ENCODE measurements at places on chromosomes 6 and 20.
A peak's percentile ranks its signal among the peaks of the same experiment; 100 is the strongest.

DNA sequence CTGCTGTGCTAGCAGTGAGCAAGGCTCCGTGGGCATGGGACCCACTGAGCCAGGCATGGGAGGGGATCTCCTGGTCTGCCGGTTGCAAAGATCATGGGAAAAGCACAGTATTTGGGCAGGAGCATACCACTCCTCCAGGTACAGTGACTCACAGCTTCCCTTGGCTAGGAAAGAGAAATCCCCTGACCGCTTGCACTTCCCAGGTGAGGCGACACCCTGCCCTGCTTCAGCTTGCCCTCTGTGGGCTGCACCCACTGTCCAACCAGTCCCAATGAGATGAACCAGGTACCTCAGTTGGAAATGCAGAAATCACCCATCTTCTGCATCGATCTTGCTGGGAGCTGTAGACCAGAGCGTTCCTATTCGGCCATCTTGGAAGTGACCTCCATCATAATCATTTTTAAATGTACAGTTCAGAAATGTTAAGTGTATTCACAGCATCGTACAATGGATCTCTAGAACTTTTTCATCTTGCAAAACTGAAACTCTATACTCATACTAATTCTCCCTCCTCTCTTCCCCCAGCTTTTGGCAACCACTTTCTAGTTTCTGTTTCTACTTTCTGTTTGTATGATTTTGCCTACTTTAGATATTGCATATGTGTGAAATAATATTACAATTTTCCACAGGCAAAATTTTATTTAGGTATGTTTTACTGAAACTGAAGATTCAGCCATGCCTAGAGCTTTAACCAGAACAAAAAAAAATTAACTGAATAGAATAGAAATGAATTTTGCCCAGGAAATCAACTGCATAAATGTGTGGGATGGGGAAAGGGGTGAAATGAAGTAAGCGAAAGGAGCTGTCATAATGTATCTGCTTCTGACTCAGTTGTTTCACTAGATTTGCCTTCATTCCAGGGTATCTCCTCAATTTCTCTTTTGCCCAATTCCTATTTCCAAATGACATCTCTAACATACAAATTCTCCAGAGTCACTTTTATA lies 100.0 kb downstream of the RWDD2A start:
- DNase-seq: no peak

GRCh38 chr20:49825521-49826033 lies 12.9 kb downstream of the SLC9A8 start:
- DNase-seq: no peak

GRCh38 chr20:3340443-3340842 lies 67.0 kb downstream of the DNAAF9 start:
- DNase-seq: no peak

- DNase-seq: no peak
Measured at GRCh38 chr6:79812195-79812594, 135.2 kb downstream of the ELOVL4 start.

DNA sequence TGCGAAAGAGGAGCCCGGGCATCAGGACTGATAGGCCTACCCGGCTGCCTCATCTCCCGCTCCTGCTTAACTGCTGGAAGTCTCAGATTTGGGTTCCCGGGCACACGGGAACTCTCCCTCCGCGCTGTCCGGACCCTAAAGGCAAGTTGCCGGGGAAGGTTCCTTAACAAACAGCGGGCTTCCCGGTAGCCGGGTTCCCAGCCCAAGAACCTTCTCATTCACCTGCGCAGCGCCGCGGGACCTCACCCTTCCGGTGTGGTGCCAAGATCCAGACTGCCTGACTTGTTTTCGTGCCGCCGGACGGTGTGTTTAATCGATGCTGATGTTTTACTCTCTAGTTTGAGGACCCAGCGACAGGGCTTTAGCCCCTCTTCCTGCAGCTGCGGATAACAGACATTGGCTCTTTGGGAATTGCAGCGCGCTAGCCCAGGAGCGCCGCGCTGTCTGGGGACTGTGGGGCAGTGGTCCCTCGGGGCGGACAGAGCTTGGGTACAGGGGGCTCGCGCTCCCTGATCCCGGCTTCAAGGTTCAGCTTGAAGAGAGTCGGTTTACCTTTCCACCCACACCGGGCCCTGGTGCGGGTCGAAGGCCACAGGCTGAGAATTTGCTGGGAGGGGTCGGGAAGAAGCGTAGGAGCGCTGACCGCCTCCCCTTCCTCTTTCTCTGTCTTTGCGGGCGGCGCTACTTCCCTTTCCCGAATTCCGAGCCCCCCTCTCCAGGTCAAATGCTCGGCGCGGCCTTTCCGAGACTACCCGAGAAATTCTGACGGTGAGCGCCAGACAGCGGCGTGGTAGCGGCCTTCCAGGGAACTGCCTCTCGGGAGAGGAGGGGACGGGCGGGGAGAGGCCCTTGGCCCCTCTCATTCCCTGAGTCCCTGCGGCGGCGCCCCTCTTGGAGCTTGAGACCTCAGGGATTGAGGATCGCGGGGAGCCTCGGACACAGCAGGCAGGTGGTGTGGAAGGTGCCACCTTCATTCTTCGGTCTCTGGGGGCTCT lies 17.2 kb downstream of the ABT1 start:
- no peak for DNase-seq

DNA sequence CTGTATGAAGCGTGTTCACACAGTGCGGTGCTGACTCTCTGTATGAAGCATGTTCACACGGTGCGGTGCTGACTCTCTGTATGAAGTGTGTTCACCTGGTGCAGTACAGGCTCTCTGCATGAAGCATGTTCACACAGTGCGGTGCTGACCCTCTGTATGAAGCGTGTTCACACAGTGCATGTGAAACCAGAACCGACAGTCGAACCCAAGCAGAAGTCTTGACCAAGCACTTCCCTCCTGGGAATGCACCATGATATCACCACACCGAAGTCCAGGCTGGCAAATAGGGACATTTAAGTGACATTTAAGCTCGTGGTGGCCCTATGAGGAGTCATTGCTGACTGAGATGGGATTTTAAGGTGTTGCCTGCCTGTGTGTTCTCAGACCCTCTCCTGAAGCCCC lies 11.3 kb upstream of the SERPINB1 start:
- peak; percentile 44 for DNase-seq

DNA sequence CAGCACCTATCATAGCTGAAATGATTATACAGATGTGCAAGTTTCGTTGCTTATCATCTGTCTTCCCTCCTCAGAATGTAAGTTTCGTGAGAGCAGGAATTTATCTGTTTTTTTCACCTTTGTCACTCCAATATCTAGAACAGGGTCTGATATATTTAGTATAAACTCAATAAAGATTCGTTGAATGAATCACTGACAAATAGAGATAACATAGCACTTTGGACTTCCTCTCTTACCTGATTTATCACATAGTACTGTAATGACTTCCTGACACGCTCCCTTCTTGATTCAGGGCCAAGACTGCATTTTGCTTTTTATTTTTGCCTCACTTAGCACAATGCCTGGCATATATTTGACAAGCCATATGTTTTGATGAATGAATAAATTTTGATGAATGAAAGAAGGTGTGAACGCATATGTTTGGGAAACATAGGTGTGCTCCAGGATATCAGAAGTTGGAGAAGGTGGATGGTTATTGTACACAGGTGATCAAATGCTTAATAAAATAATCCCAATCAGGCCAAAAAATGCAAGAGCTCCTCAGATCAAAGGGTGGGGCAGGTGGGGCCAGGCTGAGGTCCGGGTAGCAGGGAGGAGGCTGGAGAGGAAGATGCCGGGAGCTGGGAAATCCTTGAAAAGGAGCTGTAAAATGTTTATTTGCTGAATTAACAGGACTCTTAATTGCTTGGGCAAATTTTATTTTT lies 33.0 kb downstream of the PIM1 start:
- no peak for DNase-seq

- no peak for DNase-seq
Measured at GRCh38 chr20:2052741-2053140, 48.9 kb upstream of the STK35 start.

GRCh38 chr6:90631046-90631445 lies 44.2 kb upstream of the MAP3K7 start:
- no peak for DNase-seq

DNA sequence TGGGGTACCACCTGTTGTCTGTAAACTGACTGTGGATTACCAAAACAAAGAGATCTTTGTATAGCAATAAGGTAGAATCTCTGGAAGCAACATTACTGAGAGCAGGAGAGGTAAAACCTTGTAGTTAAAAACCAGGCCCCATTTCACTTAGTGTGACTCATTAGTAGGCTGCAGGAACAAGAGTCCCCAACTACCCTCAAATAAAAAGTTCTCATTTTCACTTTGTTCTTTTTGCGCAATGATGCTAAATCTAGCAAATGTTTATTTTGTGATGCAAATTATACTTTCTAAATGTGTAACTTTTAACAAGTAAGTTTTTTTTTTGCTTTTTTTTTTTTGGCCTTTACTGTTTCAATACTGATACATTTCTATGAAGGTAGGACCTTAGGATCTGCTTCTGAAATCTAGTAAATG lies 67.1 kb downstream of the ESF1 start:
- DNase-seq: no peak

GRCh38 chr6:34100788-34101187 lies 45.1 kb downstream of the GRM4 start:
- no peak for DNase-seq

- DNase-seq: no peak
Measured at GRCh38 chr6:56065408-56065807, 182.0 kb downstream of the COL21A1 start.

GRCh38 chr20:60035486-60035885 lies 77.3 kb downstream of the CDH26 start:
- no peak for DNase-seq

GRCh38 chr6:82372656-82373055 lies 9.0 kb downstream of the TPBG start:
- DNase-seq: no peak

GRCh38 chr6:75830959-75831885 lies 82.2 kb downstream of the MYO6 start:
- no peak for DNase-seq

GRCh38 chr6:40807484-40807883 lies 220.3 kb upstream of the LRFN2 start:
- DNase-seq: no peak

DNA sequence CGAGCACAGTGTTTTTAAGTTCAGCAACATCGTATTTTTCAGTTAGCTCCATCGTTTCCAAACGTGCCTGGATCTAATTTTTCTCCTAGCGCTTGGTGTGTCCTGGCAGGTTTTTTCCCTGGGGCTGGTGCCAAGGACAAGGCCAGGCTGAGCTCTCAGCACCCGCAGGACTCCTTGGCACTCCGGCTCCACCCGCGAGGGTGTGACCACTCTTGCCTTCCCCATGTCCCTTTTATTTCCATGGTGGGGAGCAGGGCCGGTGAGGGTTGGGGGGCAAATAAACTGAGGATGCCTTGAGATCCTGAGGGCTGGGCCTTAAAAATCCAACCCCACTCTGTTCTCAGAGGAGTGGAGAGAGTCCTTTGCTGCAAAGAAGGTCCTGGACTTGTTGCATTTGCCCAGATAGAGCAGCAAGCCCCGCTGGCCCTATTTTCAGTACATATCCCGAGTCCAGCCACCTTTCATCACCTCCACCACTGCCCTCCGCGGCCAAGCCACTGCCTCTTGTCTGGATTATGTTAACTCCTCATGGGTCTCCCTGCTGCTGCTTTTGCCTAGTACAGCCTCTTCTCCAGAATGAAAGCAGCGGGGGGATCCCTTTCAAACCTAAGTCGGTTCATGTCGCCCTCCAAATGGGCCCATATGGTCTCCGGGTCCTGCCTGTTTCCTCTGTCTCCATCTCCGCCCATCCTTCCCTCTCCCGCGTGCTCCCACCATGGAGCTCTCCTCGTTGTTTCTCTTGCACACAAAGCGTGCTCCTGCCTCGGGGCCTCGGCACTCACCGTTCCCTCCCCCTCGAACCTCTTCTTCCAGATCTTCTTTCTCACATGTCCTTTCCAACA lies 4.5 kb upstream of the RAB44 start:
- DNase-seq: no peak

- DNase-seq: no peak
Measured at GRCh38 chr6:36857325-36857724, 17.3 kb downstream of the PPIL1 start.

DNA sequence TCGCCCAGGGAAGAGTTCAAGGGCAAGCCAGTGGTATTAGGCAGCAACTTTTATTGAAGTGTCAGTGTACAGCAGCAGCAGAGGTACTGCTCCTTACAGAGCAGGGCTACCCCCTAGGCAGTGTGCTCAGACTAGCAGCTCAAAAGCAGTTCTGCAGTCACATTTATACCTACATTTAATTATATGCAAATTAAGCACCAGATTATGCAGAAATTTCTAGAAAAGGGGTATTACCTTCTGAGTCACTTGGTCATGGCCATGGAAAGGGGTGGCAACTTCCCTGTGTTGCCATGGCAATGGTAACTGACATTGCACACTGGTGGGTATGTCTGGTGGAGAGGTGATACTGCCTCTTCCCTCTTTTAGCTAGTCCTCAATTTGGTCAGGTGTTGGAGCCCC lies 2.1 kb upstream of the ZKSCAN4 start:
- DNase-seq: no peak

- no peak for DNase-seq
Measured at GRCh38 chr20:13856354-13856753, 71.5 kb downstream of the NDUFAF5 start.

DNA sequence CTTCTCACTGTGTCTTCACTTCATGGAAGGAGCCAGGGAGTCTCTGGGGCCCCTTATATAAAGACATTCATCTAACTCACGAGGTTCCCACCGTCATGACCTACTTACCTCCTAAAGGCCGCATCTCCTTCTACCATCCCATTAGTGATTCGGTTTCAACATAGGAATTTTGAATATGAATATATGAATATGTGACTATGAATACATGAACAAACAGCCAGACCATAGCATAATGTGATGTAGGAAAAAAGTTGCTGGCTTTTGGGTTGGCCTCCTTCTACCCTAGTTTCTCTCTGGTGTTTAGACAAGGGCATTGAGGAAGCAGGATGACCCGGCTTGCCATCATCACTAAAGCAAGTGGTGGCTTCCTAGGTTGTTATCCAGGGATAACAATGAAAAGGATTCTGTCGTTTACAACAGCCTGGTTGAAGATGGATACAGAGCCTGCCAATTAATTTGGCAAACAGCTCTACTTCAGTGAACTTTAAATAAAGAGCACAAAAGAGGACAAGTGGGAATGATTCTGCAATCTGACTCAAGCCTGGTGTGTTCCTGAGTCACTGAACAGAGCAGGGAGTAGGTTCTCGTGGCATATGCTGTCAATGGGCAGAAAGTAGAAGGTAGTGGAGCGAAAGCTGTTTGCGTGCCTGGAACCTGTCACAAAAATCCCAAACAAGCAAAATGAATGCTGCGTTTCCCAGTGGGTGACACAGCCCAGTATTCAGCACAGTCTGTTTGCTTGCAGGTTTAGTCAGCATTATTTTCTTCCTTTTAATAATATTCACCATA lies 44.0 kb upstream of the DOK5 start:
- DNase-seq: no peak

- DNase-seq: no peak
Measured at GRCh38 chr6:14275493-14275851, 157.9 kb downstream of the CD83 start.

DNA sequence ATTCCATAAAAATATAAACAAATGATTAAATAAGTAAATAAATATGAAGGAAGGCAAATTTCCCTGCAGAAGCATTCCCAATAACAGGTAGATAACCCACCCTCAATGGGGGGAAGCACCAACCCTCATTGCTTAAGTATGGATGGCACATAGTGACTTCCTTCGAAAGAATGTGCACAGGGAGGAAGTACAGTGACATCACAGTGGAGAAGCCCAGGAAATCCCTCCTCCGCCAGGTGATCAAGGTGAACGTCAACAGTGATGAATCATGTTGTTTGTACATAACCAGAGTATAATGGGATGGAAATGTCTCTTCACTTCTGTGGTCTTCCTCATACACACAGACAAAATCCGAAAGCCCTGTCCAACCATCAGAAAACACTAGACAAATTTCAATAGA lies 267.9 kb downstream of the THBS2 start:
- no peak for DNase-seq
